ENCODE measurements at places on chromosomes 2 and 18.

GRCh38 chr2:160289126-160289525 is 89.1 kb upstream of the ITGB6 start:
- DNase-seq, result no peak

DNA sequence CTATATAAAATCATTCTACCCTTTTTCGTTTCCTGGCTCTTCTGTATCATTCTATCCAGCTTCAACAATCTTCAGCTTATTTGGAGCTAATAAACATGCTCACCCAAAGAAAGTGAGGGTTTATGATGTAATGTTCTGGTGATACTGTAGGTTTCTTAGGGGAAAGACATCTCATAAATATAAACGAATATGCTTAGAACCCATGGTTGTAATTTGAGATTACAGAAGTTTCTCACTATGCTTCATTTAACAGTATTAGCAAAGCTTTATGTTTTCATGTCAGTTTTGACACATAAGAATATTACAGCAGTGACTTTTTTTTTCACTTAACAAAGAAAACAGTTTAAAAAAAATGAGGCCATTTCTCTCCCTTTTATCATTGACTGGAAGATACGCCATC is 11.8 kb upstream of the PEX13 start:
- DNase-seq, result no peak

DNA sequence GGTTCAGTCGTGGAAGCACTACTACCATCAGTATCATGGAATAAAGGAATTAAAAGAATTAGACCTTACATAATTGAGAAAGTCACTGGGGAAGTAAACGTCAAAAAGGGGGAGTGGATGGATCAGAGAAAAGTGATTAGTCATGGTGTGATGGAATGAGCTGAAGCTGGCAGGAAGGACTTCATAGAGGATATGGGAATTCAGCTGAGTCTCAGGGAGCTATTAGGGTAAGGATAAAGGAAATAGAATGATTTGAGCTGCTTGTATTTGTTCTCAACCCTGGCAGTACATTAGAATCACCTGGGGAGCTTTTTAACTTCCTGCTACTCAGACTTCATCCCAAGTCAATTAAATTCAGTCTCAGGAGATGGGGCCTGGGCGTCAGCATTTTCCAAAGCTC is 53.4 kb upstream of the SETBP1 start:
- peak; percentile 41 for DNase-seq

GRCh38 chr2:241818943-241819270 is 9.9 kb downstream of the NEU4 start:
- no peak for DNase-seq

DNA sequence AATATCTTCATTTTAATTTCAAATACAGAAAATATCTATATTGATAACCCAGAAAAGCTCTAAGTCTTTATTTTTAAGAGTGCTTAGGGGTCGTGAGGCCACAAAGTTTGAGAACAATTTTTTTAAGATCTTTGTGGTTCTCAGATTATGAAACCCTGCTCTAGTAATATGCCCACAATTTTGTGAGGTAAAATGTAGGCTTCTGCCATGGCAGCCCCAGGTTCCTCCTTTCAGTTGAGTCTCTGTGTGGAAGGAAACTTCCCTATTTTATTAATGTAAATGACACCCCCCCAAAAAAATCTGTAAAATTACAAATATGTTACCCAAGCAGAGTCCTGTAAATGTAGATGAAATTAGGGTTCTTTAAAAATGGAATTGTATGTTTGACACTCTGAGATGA is 600.5 kb downstream of the SATB2 start:
- no peak for DNase-seq

- peak; percentile 54 for DNase-seq
Observed at GRCh38 chr2:2271469-2271941, 59.6 kb downstream of the MYT1L start.

- DNase-seq, result peak; percentile 92
Observed at GRCh38 chr2:38394903-38395341, 17.8 kb upstream of the ATL2 start.

- DNase-seq, result peak; percentile 97
Observed at GRCh38 chr2:84963692-84964405, 7.1 kb upstream of the KCMF1 start.

GRCh38 chr2:154400563-154401290 is 297.8 kb upstream of the KCNJ3 start:
- DNase-seq, result no peak

Data from ELR (cell line).